ENCODE measurements at places on chromosomes 2 and 18. TPM values are rescaled to one million over a fixed set of nuclear protein-coding genes. Genes with fewer than 3 reads are reported as not detected.

GRCh38 chr2:213545964-213546475 is 261.8 kb downstream of the SPAG16 start:
- DNase-seq, result no peak

DNA sequence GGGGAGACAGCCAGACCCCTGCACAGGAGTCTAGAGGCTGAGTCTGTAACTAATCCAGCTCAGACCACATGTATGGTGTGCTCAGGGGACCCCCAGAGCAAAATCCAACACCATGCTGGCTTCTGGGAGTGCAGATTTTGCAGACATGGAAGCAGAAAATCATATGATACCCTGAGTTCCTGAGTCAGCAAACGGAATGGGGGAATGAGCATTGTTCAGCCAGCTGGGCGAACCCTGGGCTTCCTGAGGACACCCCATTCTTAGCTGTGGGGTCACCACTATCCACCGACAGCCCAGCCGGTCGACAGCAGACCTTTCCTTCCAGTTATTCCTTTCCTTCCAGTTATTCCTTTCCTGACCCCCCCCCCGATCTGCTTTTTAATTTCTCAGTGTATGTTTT is 322.9 kb downstream of the GBX2 start:
- no peak for DNase-seq

The SDC1 gene
- total RNA-seq, result 6.8 TPM

The ABCG5 gene
- not detected for total RNA-seq

The MOGAT1 gene
- total RNA-seq, result not detected

All from thymus (tissue), 14 donors.